ENCODE measurements at places on chromosomes 3 and 15. TPM values are rescaled to one million over a fixed set of nuclear protein-coding genes. Genes with fewer than 3 reads are reported as not detected.

DNA sequence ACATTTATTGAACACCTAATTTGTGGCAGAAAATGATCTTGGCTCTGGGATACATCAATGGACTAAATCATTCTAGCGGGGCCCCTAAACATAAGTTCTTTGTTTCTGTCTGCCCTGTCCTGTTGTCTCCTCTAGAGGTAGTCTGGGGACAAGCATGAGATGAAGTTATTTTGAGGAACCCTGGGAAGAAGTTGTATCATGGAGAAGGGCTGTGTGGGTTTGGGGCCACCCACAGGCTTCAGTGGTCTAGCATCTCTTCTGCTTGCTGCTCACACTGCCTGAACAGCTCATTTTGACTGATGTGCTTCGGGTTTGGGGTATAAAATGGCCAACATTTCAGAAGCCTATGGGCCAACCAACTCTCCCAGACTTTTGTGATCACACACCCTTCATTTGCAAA lies 50.3 kb upstream of the OSBPL11 start:
- DNase-seq, result no peak

DNA sequence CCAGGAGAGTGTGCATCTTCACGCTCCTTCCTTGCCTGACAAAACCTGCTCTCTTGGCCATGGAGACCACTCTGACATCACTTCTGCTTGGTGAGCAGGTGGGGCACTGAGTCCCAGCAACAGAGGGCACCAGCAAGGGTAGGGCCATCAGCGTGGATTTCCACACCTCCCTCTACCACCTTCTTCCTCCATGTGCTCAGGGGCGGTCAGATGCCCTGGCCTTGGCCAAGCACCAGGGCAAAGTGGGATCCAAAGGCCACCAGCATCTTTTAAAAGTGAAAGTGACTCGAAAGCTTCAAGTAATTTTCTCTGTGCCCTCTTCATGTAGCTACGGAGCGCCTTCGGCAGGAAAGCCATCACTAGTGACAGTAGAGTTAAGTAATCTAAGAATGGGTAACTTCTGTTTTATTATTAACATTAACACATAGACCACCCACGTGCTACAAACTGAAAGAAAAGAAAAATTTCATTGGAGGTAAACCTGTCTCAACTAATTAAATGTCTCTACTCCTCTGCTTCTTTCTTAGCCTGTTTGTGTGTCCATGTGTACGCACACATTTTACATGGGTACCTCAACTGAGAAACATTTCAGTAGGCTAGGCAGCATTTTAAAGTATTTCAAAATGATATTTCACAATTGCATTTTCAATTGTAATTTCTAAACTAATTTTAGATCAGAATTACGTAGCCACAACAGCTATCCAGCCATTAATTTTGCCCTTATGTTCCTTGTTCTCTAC lies 57.9 kb downstream of the CHSY1 start:
- no peak for DNase-seq

DNA sequence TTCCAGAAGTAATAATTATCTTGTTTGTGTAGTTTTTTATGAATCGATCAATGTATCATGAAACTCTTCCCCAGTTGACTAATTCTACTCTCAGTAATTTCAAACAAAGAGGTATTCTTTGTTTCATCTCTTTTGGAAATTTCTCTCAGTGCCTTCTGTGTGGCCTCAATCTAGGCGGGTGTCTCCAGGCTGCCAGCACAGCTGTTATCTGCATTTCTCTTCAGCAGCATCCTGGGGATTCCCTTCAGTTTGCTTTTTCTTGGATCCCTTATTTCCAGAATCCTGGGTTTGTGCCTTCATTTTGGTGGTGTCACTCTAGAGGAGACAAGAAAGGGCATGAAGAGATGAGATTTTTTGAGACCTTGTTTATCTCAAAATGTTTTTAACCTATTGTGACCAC lies 22.7 kb downstream of the NIPA2 start:
- DNase-seq, result no peak

- DNase-seq, result no peak
These were observed 40.1 kb upstream of the SEMA4B start for GRCh38 chr15:90160781-90161727.

SLC9A9 gene
- 7.9 TPM for total RNA-seq

EEFSEC gene
- 7.1 TPM for total RNA-seq

GRCh38 chr3:14461748-14462324 lies 59.4 kb downstream of the SLC6A6 start:
- peak; percentile 76 for DNase-seq

HYKK gene
- total RNA-seq, result 1.3 TPM

APOD gene
- total RNA-seq, result 5.0 TPM

DNA sequence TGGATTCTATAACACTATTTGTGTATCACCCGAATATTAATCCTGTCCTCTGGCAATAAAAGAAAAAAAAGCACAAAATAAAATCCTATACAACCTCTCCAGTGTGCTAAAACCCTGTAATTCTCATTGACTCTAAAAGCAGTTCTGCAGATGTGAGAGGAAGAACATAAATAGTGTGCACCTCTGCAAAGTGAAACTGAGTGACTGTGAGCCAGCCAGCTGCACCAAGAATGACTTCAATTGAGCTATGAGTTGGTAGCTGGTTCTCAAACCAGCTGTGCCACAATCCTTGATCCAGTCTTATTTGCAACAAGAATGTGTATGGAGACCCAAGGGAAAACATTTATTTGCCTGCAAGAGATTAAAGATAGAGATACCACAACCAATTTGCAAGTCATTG lies 31.2 kb upstream of the COL8A1 start:
- no peak for DNase-seq

DNA sequence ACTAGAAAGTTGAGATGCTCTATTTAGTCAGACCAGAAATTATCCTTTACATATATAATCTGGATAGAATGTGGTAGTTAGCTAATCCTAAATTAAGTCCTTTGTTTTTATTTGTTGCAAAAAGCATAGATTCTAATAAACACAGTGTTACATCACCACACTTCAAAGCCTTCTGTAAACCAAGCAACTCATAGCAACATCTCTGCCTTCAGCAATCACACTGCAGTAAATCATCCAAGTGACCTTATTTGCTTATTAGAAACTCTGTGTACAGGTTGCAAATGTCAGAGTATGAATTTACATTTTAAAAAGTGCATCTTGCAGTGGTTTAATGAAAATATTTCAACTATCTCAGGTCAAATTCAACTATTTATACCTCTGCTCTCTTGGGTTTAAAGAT lies 242.5 kb downstream of the GBE1 start:
- no peak for DNase-seq

DNA sequence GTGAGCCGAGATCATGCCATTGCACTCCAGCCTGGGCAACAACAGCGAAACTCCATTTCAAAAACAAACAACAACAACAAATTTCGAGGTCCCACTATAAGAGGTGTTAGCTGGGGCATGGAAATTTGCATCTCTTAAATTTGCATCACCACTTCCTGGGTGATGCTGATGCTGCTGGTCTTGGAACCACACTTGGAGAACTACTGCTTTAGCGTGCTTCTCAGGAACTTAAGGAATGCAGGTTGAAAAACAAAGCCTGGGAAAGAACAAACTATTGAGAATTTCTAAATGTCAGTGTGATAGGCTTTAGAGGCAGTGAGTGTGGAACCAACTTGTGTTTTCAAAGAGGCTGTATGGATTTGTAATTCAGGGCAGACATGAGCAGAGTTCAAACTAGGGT lies 858.4 kb upstream of the ARPP21 start:
- no peak for DNase-seq

IL12A gene
- 0.67 TPM for total RNA-seq

GRCh38 chr15:94263341-94264273 lies 32.2 kb downstream of the MCTP2 start:
- no peak for DNase-seq

GRCh38 chr3:176787506-176787905 lies 409.8 kb downstream of the TBL1XR1 start:
- no peak for DNase-seq

GRCh38 chr3:58161435-58162398 lies 49.1 kb downstream of the DNASE1L3 start:
- no peak for DNase-seq

- no peak for DNase-seq
These were observed 884.7 kb downstream of the NAALADL2 start for GRCh38 chr3:175743733-175744400.

AGTR1 gene
- total RNA-seq, result not detected

OXTR gene
- total RNA-seq, result 1.0 TPM

TRPM1 gene
- total RNA-seq, result not detected

DNA sequence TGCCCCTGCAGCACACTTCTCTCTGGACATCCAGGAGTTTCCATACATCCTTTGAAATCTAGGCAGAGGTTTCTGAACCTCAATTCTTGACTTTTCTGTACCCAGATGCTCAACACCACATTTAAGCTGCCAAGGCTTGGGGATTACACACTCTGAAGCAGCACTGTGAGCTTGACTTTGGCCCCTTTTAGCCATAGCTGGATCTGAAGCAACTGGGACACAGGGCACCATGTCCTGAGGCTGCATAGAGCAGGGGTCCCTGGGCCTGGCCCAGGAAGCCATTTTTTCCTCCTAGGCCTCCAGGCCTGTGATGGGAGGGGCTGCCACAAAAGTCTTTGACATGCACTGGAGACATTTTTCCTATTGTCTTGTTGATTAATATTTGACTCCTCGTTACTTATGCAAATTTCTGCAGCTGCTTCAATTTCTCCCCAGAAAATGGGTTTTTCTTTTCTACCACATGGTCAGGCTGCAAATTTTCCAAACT lies 694.0 kb downstream of the DIPK2A start:
- DNase-seq, result no peak

DNA sequence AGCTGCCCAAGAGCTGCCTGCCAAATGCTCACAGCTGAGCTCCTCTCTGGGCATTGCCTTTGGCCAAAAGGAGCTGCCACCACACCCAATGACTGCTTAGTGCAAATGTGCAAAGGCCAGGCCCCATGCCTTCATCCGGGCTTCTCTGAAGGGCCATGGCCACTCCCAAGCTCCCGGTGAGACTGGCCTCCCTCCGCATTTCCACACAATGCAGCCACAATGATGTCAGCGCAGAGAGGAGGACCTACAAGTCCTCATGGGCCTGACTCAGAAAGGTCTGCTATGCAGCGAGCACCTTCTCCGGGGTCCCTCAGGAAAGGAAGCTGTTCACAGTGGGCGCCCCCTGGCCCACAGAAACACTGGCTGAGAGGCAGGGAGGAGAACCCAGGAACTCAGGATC lies 12.7 kb downstream of the OXTR start:
- no peak for DNase-seq
